Fibroblast of skin of scalp (primary cell): ENCODE measurements at places on chromosomes 16 and 17.
A peak's percentile ranks its signal among the peaks of the same experiment; 100 is the strongest.

GRCh38 chr17:44005527-44006271 lies 1.3 kb downstream of the NAGS start:
- no peak for DNase-seq

DNA sequence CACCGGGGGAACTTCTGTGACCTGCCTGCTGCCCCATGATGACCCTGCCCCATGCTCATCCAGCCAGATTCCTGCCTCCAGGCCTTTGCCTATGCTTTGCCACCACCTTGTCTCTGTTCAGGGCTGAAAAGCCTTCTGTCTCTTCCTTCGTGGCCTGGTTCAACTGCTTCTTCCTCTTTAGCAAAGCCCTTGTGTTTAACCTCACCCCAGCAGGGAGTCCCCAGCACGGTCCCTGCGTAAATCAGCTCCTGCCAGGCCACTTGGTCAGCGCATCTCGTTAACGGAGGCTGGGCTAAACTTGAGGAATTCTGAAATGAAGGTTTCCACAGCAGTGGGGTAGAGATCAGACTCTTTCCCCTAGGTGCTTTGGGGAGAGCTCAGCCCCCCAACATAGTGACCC lies 16.1 kb upstream of the KCNJ12 start:
- DNase-seq: no peak

DNA sequence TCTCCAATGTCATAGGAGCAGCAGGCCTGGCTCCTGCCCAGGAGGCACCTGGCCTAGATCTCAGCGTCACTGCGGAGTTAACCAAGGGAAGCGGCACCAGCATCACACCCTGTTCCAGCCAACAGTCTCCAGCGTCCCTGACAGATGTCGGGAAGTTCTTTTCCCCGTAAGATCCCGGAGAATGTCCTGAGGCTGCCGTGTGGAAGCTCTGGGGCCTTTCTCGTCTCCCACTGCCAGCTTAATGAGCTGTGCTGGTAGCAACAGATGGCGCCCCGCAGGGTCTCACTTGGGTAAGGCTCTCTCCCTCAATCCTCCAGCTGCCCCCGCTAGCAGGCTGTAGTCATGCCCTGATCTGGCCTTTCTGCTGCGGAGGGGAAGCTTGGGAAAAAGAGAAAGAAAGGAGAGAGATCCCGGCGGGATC lies 57.5 kb downstream of the MARCHF10 start:
- peak; percentile 33 for DNase-seq

GRCh38 chr17:16820979-16821543 lies 131.0 kb downstream of the CCDC144A start:
- no peak for DNase-seq

DNA sequence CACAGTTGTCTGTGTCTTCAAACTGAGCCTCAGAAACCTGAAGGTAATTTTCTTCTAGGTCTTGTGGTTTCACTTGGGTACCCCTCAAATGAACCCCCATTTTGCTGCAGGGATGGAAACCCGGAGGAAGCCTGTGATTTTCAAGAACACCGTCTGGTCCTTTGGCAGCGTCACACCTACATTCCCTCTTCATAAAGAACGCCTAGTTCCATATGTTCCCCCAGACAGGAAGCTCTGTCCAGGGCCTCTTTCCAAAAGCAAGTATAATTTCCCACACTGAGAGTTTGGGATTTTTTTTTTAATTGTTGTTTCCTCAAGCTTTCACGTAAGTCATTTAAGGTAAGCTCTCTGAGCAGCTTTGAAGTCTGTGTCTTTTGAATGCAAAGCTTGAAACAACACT lies 515.0 kb downstream of the TMEM114 start:
- no peak for DNase-seq

- DNase-seq: no peak
These were observed 155.9 kb downstream of the C16orf78 start for GRCh38 chr16:49529411-49530045.

- no peak for DNase-seq
These were observed 97.4 kb downstream of the ZNF778 start for GRCh38 chr16:89314854-89315253.

GRCh38 chr17:6706996-6707395 lies 6.2 kb downstream of the SLC13A5 start:
- DNase-seq: no peak

DNA sequence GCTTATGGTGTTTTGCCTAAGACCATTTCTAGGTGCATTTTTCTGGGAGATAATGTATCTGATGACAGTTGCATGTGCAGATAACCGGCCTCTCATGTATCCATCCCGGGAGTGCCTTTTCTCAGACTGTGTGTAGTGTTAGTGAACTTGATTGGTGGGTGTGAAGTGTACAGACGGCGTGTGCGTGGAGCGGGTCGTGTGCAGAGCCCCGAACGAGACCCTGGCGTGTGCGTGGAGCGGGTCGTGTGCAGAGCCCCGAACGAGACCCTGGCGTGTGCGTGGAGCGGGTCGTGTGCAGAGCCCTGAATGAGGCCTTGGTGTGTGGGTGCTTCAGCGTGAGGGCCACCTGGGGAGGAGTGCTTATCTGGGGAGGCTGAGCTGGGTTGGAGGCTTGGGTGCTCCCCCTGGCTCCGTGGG lies 28.9 kb upstream of the ZNF750 start:
- DNase-seq: no peak

DNA sequence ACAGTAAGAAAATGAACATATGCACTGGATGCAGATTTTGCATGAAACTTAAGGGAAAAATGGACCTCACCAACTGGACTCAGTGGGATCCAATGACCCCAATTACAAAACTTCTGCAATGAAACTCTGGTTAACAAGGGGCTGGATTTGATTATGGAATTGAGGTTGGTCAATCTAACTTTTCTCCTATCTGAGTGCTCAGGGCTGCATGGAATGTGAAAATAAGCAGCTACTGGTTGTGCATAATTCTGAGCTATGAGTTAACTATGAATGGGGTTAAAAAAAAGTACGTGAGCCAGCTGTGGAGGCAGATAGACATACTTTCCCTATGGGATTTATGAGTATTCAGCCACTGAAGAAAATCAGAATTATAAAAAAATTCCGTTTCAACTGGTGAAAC lies 9.2 kb downstream of the FAM20A start:
- peak; percentile 4 for DNase-seq

- peak; percentile 80 for DNase-seq
These were observed 102.4 kb downstream of the MAP2K6 start for GRCh38 chr17:69516911-69517310.

GRCh38 chr17:5031365-5032082 lies 3.7 kb downstream of the SLC52A1 start:
- DNase-seq: peak; percentile 86

GRCh38 chr17:50277357-50277754 lies 3.1 kb downstream of the TMEM92 start:
- DNase-seq: no peak

DNA sequence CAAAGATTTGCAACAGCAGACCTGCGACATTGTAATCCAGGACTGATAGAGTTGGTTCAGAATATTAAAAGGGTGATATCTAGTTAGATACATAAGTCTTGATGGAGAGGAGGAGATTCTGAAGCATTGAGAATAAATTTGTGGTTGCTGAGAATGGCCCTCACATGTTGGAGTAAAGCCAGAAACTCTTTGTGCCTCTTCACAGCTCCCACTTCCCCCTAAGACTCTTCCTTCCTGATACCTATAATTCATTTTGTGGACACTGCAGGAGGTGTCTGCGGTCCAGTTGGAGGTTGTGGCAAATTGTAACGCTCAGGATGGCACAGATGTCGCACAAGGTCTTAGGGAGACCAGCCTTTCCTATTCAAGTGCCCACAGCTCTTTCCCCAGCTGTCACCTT lies 17.5 kb downstream of the WWOX start:
- no peak for DNase-seq

DNA sequence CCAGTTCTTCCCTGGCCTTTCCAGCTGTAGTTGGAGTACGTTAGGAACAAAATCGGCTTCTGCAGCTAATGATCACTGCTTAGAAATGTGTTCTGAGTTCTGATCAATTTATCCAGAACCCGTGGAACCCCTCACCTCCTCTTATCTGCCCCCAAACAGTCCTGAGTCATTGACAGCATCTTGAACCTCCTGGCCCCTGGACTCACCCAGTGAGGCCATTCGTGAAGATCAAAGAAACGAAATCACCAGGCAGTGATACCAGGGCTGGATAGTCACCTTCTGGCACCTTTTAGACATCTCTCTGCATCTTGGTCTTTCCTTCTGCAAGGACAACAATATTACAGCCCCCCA lies 17.0 kb upstream of the EXOC7 start:
- DNase-seq: no peak

- DNase-seq: peak; percentile 96
These were observed 5.8 kb downstream of the ZG16B start for GRCh38 chr16:2835638-2836493.

- peak; percentile 95 for DNase-seq
These were observed 13.2 kb downstream of the IL4R start for GRCh38 chr16:27326738-27327585.

DNA sequence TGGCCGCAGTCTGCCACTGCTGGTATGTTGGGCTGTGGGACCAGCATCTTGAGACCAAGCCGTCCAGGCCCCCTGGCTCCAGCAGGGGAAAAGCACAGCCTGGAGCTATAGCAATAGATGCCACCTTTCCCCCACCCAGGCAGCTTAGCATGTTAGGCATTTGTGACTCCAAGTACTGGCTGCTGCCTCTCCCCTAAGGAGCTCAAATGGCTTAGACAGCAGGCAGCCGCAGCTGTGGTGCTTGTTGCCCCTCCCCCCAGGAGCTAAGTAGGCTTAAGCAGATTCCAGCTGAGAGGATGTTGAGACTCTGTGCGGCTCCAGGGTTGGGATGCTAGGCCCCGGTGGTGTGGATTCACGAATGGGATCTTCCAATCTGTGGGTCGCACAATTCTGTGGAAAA lies 88.8 kb upstream of the ANKFN1 start:
- no peak for DNase-seq

GRCh38 chr17:17851103-17852002 lies 14.6 kb upstream of the SREBF1 start:
- no peak for DNase-seq

GRCh38 chr17:71200597-71200996 lies 920.2 kb upstream of the SOX9 start:
- no peak for DNase-seq

DNA sequence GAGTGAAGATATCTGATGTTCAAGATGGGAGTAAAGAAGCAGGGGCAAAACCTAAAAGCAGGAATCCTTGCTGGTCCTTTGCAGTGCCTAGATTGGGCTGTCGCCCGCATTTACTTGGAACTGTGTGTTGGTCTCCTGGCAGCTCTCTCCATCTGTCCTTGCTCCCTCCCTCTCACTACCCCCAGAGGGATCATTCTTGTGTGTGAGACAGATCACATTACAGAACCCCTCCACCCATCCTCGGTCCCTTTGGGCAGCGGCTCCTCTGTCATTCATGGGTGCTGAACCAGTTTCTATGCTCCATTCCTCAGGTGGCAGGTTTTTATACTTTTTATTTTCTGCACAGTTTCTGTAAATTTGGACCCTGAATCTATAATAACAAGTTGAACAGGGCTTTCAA lies 99.4 kb upstream of the MYOCD start:
- no peak for DNase-seq

DNA sequence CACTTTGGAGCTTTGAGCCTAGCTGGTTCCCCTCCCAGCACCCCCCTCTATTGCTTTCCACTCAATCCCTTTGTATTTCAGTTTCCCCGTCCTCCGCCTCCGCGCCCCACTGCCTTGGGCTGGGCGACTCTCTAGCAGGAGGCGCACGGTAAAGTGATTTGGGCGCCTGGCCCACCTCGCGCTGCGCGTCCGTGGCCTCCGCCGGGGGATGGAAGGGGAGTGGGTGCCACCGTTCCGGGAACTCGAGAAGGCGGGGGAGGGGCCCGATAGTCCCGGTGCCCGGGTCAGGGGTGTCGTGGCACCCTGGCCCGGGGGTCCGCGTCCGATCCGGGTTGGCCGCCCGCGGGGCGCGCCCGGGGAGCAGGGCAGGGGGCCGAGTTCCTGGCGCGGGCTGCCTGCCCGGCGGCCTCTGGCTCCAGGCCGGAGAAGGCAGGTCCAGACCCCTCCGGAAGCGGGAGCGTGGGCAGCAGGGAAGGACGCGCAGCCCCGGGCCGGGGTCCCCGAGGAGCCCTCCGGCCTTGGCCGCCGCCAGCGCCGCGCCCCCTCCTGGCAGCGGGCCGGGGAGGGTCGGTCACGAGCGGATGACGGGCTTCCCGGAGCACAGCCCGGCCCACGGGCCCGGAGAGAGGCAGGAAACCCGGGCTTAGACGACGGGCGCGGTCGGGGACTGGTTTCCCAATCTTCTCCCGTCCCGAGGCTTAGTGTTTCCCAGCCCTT lies 15.8 kb downstream of the MEOX1 start:
- DNase-seq: peak; percentile 33

DNA sequence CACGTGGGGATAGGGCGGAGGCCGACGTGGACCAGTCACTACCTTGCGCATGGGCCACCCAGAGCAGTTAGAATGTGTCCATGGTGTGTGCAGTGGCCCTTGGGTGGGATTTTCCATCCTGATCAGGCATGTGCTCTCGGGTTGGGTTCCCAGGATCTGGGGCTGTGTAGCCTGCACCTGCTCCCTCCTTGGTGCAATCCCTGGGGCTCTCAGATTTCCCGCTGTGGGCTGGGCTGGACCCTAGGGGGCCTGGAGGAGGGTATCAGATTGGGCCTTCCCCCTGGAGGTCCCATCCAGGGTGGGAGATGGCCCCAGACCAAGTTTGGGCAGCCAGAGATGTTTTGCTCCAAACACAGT lies 1.3 kb downstream of the SMTNL2 start:
- DNase-seq: no peak

GRCh38 chr16:62408760-62409159 lies 372.5 kb upstream of the CDH8 start:
- DNase-seq: no peak

- DNase-seq: no peak
These were observed 62.3 kb downstream of the CYB5B start for GRCh38 chr16:69486724-69487123.

DNA sequence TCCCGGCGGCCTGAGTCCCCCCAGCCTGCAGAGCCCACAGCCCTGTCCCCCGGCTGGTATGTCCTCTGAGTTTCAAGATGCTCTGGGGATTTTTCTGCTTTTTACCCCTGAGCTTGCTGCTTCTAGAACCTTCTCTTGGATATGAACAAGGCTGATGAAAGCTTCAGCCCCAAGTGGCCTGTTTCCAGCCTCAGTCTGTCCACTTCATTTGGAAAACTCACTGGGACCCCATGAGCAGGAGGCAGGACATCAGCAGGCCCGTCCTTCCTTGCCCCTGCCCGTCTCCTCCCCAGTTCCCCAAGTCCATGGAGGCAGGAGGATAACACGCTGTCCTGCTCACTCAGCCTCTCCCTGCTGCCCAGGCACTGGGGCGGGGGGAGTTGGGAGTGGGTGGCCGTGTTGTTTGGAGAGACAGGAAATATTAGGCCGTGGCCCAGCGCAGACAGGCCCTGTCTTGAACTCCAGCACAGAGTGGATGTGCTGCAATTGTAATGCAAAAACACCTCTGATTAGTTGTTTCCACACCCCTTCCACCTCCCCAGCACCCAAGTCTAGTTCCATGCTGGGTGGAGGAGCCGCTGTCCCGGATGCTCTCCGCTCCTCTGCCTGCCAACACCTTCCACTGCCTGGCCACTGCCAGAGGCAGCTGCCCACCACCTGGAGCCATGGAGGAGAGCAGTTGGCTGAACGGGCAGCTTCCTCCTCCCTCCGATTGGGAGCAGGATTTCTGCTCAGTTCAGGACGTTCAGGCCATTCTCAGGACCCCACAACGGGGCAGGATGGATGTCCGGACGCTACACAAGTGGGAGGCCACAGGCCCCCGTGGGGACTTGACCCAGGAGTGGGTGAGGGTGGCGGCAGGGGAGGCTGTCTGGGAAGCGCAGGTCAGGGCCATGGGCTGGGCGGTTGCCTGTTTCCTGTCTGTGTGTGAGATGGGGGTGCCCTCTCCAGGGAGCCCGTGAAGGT lies 216.9 kb upstream of the GSE1 start:
- peak; percentile 32 for DNase-seq

GRCh38 chr17:67211742-67212141 lies 33.3 kb downstream of the HELZ start:
- DNase-seq: peak; percentile 36
